ENCODE measurements at places on chromosomes 2 and 18.

GRCh38 chr2:226712941-226713340 lies 86.7 kb downstream of the IRS1 start:
- DNase-seq = no peak

GRCh38 chr2:69628325-69629021 lies 15.1 kb downstream of the AAK1 start:
- DNase-seq = peak; percentile 30

- no peak for DNase-seq
Measured at GRCh38 chr2:225452677-225453076, 53.2 kb downstream of the NYAP2 start.

GRCh38 chr2:65103013-65103715 lies 26.7 kb downstream of the RAB1A start:
- DNase-seq = no peak

DNA sequence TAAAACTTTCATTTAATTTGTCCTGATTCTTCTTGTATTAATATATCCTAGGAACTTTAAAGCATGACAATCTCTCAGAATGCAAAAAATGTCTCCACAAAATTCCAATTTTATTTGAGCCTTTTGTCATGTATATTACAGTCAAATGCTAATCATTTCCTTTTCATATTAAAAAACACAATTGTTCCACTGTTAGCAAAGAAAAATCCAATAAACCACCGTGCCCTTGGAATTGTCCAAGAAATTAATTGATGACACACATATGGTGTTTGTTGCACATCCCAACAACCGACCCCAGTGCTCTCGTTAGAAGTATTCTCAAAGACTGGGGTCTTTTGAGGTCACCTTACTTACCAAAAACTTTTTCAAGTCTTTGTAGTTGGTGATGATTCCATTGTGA lies 28.1 kb downstream of the GFPT1 start:
- DNase-seq = no peak

DNA sequence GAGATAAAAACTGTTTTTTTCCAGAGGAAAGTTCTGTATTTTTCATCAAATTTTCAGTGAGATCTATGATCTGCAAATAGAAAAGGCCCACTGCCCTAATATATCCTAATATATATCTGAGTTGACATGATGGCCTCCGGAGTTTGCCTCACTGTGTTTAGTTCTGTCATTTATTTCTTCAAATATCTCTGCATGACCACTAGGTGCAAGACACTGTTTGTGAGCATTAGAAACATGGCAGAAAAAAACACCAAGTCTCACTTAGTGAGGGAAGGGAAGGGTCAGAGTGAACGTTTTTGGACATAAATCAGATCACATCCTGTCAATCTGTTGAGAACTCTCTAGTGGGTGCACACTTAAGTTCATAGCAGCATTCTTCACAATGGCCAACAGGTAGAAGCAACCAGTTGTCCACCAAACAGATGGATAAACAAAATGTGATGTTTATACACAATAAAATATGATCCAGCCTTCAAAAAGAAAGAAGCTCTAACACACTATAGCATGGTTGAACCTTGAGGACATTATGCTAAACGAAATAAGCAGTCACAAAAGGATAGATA lies 53.4 kb downstream of the SPIRE1 start:
- no peak for DNase-seq

DNA sequence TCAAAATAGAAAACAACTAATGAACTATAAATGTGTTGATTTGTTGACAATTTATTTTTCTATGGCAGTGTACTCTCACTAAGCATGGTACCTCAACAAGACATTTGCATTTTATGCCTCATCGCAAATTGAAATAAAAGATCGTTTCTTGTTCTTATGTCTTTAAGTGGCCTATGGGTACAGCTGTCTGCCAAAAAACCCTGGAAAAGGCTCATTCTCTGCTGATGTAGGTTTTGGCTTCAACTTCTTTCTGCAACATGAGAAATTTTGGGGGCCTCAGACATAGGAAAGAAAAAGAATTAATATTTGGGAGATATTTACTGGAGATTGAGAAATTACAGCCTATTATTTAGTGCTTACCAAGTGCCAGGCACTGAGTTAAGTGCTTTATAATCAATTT lies 205.1 kb upstream of the DPP10 start:
- DNase-seq = no peak

GRCh38 chr2:225158360-225158759 lies 116.1 kb upstream of the DOCK10 start:
- DNase-seq = no peak

- DNase-seq = no peak
Measured at GRCh38 chr2:111670776-111671175, 213.2 kb downstream of the ANAPC1 start.

DNA sequence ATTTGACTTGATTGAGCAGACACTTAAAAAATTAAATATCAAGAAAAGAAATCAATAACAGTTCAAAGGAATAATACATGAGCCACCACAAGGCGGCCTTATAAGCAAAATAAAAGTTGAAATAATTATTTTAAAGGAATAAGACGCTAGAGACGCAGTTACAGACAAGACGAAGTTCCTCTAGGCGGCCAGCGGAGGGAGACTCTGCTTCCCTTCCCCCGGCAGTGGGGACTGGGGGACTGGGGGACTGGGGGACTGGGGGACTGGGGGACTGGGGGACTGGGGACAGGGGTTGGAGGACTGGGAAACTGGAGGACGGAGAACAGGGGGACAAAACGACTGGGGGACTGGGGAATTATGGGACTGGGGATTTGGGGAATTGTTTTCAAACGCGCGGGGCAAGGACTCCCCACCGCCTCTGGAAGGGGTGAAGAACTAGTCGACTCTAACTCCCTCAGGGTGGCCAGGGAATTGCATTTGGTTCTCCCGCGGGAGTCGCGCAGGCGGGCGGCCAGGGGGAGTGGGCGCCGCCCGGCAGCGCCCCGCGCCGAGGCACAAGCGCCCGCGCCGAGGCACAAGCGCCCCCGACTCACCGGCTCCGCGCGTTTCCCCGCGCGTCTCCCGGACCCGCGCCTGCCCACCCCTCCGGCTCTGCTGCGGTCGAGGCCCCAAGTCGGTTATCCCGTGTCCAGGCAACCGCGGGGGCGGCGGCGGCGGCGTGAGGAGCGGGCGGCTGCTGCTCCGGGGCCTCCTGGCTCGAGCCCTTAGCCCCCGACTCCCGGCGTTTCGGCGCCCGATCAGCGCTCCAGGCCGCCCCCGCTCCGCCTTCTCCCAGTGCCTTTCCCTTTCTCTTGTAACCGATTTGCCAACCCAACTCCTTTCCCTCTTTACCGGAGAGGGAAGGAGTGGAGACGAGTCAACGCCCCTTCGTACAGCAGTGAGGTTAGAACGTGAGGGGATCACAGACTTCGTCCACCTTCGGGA lies at the start of gene CCDC178:
CCDC178 (minus strand) TSS at position 662 of the 984 bp plus-strand sequence. CDS start 28,633 bp downstream, outside the sequence.
- DNase-seq = no peak

- no peak for DNase-seq
Measured at GRCh38 chr2:31297751-31298150, 63.8 kb downstream of the EHD3 start.

GRCh38 chr2:178863856-178864620 lies 56.8 kb upstream of the TTN start:
- no peak for DNase-seq

DNA sequence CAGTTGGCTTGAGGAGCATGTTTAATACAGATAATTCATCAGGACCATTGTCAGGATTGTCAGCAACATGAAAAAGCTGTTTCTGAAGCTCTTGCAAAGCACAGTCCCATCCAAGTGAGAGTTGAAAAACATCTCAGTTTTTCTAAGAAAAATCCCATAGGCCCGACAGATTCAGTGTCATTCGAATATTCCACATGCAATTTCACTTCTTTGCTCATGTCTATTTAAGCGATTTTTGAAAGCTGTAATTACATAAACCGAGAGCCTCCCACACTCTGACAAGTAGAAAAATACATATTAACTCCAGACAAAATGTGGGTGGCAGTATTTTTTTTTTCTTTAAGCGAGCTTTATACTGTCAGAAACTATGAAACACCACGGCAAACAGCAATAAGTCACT lies 134.7 kb upstream of the GALNT5 start:
- DNase-seq = no peak

DNA sequence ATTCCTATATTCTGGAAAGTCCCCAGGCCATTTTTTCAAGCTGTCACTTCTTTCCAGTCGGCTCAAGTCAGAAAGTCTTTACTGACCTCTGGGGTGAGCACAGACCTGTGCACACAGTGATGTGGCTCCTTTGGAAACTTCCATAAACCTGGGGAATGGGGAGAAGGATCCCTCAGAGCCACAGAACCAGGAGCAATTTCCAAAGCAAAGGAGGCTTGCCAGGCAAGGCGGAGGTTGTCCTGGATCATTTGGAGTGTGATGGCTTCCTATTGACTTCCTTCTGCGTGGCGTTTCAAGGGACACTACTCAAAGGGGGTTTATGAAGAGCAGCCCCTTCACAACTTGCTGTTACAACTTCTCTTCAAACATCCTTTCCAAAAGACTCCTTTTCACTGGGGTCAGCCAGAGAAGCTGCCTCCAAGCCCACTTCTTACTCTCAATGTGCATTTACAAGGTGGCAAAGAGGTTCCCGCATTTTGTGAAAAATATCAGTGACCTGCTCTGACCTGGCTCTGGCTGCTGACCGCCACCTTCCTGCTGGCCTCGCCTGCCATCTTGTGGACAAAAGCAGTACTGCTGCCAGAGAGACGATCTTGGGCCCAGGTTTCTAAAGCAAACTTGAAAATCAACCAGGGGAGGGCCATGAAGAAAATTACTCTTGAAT lies 18.2 kb upstream of the TMEM247 start:
- peak; percentile 78 for DNase-seq

DNA sequence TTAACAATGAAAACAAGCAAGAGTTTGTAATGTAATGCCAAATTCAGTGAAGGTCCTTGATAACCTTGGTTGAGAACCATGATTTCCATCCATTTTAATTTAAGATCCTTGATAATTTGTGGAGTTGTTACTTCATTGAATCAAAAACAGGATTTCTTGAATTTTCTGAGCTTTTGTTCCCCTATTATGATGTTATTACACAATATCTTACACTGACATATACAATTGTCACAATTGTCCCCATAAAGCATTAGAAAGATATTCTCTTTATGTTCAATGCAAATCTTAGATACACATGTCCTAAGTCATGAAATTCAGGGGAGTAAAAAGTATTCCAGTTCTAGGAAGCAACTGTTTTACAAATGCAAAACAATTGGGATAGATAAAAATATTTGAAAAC lies 83.6 kb downstream of the ARHGEF33 start:
- DNase-seq = no peak

DNA sequence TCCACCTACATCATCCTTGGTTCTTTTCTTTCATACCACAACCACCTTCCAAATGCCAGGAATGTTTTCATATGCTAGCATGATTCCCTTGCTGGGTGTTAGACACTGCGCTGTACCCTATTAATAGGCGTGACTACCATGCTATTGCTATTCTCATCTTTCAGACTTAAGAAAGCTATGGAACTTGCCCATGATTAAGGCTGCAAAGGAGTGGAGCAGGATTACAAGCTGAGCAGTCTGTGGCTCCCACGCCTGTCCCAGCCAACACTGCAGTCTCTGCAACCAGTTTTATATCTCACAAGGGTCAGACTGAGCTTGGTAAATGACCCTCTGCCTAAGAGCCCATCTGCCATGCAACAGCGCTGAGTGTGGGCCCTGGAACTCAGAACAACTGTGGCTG lies 285.7 kb upstream of the POU3F3 start:
- no peak for DNase-seq

- no peak for DNase-seq
Measured at GRCh38 chr2:113891265-113891959, 1.5 kb downstream of the ACTR3 start.

DNA sequence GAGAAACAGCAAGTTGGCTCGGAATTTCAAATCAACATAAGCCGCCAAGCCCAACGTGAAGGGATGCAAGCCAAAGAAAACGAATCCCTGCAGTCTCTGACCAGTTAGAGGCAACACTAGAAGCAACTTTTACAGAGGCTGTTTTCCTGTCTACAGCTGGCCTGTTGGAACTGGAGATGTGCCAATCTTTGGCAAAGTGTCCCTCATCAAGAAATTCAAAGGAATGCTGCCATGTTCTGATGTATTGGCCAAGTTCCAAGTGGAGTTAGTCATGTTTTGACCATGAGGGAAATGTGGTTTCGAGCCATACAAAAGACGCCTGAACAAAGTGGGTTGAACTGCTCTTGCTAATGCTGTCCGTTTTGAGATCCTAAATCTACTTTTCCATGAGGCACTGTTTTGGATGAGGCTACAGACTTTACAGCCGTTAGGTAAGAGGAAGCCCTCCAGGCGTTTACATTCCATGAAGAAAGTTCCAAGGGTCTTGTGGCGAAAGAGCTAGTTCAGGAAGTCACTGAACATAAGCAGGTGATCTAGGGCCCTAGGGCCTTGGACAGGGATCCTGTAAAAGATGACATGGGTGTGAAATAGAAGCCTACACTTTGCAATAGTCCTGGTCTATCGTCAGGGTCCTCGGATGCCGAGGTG lies 140.7 kb upstream of the PXDN start:
- no peak for DNase-seq

DNA sequence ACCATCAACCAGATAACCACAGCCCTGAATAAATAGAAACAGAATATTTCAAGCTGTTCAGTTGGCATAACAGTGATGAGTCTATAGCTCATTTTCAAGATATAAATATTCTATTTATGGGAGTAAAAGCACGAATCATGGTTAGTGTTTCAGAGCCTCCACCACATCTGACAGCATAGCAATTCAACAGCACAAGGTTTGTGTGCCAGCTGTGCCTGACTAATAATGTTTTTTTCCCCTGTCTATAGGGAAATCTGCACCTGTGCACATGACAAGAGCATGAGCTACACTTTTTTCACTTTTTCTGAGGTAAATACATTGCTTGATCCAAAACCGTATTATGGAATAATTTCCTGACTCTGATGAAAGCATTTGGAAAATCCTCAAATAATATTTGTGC lies 251.3 kb downstream of the RPIA start:
- no peak for DNase-seq

DNA sequence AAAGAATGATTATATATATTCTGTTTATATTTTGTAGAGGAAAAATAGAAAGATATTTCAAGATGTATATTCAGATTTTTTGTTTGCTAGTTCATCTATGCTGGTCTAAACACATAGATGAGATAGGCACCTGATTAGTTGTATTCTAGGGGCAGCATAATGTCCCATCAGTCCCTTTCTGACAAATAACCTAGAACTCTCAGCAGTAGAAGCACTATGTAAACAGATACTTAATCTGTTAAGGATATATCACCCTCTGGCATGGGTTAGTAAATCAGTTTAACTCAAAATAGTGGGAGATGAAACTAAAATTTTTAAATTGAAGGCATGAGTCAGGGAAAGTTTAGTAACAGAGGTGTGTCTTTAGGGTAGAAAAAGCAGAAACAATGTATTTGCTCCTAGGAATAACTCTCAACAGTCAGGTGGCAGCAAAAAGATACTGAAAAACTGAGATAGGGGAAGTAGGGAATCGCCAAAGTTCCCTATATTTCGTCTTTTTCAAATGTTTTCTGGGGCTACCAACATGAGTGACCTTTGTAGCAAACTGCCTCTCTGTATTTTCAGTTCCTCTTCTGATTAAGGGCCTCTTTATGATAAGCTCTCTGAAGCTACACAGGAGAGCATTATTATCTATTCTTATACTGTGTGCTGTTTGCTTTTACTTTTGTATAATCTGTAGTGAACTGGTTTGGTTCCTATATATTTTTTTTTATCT lies 5.7 kb downstream of the PPP1R1C start:
- no peak for DNase-seq
